ENCODE measurements at places on chromosomes 5 and 9. TPM values are rescaled to one million over a fixed set of nuclear protein-coding genes. Genes with fewer than 3 reads are reported as not detected.

DNA sequence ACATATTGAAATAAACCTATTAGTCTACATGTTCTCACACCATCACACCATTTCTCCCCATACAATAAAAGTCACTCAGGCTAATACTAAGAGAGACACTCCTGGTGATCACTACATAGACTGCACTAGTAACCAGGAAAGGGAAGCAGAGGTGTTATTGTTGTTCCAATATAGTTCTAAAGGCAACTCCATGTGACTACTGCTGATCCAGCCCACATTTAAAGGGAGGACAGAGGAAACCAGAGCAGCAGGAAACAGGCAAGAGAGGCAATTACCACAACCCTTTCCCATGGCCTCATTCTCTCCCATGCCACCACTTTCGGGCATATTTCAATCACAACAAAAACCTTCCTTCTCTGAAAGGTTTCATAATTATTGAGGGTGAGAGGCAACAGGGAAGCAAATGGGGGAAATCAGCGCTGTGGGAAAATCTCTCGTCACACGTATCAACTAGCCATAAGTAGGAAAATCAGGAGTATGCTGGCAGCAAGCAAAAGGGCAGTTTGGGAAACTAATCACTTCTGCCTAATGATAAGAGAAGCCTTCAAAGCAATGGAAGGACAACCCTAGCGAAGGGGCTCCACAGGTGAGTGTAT is 1.8 kb downstream of the UBAP2 start:
- peaks cover 17% of the 10 kb centered on the region for H3K4me1 ChIP-seq
- H3K36me3 ChIP-seq, result no peaks in the 10 kb centered on the region
- no peak overlapping the region for H3K27ac ChIP-seq
- peak overlapping the region; percentile 82 for H3K4me3 ChIP-seq

DNA sequence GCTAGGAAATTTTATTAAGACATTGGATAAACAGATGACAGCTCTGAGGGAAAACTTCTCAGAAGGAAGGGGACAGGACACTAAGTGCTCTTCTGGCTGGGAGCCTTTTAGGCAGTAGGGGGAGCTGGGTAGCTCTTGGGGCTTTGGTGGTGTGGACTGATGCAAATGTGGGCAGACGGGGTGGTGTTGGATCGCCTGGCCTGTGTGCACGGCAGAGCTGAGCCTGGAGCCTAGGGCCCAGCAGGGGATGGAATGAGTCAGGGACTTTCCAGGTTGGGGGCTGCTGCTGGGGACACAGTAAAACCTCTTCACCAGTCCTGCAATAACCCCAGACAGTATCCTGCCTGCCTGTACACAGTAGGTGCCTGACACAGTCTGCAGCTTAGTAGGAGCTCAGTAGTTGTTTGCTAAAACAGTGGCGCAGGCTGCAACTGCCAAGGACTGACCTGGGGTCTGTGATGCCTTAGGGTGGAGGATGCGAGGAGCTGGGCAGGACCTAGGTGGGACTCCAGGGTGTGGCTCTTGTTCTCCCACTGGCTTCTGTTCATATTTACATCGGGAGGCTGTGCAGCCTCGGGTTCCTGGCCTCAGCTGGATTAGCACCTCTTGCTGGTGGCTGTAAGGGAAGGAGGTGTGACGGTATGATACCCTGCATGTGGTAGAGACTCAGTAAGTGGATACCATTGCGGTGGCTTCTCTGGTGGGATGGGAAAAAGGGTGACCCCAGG is 83.8 kb downstream of the DAB2IP start:
- no peaks in the 10 kb centered on the region for H3K27me3 ChIP-seq
- H3K27ac ChIP-seq, result no peak overlapping the region
- peak; percentile 79 for DNase-seq
- no peak overlapping the region for H3K4me3 ChIP-seq
- no peaks in the 10 kb centered on the region for H3K36me3 ChIP-seq

The STK32A gene
- total RNA-seq, result 1.3 TPM

The GLRA1 gene
- total RNA-seq, result not detected

The CCL19 gene
- total RNA-seq, result not detected

DNA sequence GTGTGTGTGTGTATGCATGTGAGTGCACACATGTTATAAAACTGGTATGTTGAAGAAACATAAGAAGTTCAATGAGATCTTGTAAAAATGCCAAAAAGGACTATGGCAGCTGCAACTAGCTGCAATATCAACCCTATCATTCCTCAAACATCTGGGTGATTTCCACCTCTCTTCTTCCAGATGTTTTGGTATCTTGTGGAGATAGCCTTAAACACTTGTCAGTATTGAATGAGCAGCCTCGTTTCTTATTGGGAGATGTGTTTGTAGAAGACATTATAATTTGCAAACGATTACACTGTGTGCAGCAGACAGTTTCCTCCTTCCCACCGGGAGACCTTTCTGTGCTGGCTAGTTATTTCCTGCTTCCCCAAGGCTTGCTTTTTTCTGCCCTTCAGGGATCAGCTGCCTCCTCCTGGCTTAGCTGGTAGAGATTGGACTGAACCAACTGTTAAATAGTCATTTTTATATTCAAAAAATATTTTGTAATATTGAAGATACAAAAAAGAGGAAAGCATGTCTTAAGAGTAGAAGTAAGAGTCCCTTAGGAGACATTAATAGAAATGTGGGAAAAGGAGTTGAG is 168.4 kb upstream of the MPDZ start:
- H3K36me3 ChIP-seq, result no peaks in the 10 kb centered on the region
- no peak for DNase-seq
- no peak overlapping the region for H3K27ac ChIP-seq
- H3K4me3 ChIP-seq, result no peak overlapping the region

GRCh38 chr5:1789834-1790471 is 9.7 kb downstream of the MRPL36 start:
- H3K36me3 ChIP-seq, result no peaks in the 10 kb centered on the region
- H3K27me3 ChIP-seq, result no peaks in the 10 kb centered on the region
- H3K4me3 ChIP-seq, result peak overlapping the region; percentile 53
- H3K27ac ChIP-seq, result peak overlapping the region; percentile 66
- peak; percentile 84 for DNase-seq

GRCh38 chr5:109326919-109327318 is 82.9 kb downstream of the PJA2 start:
- no peaks in the 10 kb centered on the region for H3K36me3 ChIP-seq
- no peak overlapping the region for H3K4me3 ChIP-seq
- peaks cover 25% of the 10 kb centered on the region for H3K4me1 ChIP-seq
- no peak overlapping the region for H3K27ac ChIP-seq
- H3K27me3 ChIP-seq, result no peaks in the 10 kb centered on the region

The PRUNE2 gene
- total RNA-seq, result 6.8 TPM

DNA sequence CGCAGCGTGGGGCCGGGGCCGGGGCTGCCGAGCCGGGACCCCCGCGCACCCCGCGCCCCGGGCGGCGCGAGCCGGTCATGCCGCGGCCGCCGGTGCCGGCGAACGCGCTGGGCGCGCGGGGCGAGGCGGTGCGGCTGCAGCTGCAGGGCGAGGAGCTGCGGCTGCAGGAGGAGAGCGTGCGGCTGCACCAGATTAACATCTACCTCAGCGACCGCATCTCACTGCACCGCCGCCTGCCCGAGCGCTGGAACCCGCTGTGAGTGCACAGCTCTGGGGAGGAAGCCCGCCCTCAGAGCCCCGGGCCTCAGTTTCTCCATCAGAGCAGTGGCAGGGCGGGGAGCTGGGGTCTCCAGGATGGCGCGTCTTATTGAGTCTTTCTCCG is 335 bp downstream of the GALNT12 start:
- H3K27me3 ChIP-seq, result no peaks in the 10 kb centered on the region
- peak; percentile 55 for DNase-seq
- H3K4me1 ChIP-seq, result peaks cover 25% of the 10 kb centered on the region
- H3K36me3 ChIP-seq, result no peaks in the 10 kb centered on the region
- H3K4me3 ChIP-seq, result peak overlapping the region; percentile 78
- no peak overlapping the region for H3K27ac ChIP-seq

DNA sequence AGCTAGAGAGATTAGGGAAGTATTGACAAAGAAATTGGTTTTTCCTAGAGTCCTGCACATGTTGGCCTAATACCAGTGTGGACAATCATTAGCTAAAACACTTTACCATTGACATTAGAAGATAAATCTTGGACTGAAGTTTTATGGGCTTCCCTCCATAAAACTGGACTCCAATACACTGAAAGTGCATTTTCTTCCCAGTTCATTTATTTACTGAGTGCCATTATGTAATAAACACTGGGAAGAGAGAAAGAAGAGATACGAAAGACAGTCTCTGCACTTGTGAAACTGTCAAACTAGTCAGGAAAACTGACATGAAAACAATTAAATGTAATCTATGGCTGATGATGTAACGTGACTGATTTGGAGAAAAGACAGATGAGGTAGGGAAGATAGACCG is 539.3 kb downstream of the ZNF608 start:
- H3K4me3 ChIP-seq, result no peak overlapping the region
- H3K27me3 ChIP-seq, result no peaks in the 10 kb centered on the region
- DNase-seq, result no peak
- H3K27ac ChIP-seq, result no peak overlapping the region
- no peaks in the 10 kb centered on the region for H3K36me3 ChIP-seq

- no peaks in the 10 kb centered on the region for H3K36me3 ChIP-seq
- H3K27me3 ChIP-seq, result no peaks in the 10 kb centered on the region
- no peak for DNase-seq
- H3K4me1 ChIP-seq, result no peaks in the 10 kb centered on the region
Measured at GRCh38 chr9:107824556-107824955, 335.0 kb upstream of the KLF4 start.

DNA sequence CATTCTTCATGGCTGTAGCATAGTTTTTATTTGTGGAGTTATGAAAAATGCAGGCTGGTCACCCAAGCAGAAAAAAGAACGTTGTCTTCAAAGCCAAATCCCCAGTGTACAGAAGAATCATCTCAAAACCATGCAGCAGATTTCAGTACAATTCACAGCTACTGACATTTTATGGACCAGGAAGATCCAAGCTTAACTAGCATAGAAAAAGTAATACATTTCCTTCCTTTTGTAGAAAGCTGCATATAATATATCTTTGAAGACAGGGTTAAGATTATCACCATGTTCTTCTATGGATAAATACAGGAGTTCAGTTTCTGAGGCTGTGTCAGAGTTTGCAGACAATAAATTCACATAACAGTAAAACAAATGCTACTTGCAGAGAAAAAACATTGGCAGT is 1054.8 kb upstream of the C9orf72 start:
- H3K4me1 ChIP-seq, result no peaks in the 10 kb centered on the region
- no peak overlapping the region for H3K27ac ChIP-seq
- H3K27me3 ChIP-seq, result no peaks in the 10 kb centered on the region
- H3K36me3 ChIP-seq, result no peaks in the 10 kb centered on the region

DNA sequence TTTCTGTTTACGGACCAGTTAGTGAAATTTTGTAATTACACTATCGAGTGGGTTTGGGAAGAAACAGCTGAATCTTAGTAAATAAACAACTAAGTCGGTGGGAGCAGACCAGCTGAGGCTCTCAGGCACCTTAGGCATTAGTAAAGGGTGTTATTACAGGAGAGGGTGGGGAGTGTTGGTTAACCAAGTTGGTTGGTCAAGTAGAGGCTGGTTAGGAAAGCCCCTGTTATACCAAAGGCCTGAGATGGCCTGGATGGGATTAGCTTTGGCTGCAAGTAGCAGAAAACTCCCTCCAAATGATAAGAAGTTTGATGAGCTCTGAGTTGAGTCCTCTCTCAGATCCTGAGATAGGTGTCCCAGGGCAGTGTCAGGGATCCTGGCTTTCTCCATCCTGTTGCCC is 81.3 kb downstream of the PPARGC1B start:
- no peaks in the 10 kb centered on the region for H3K4me1 ChIP-seq
- no peak for DNase-seq
- H3K4me3 ChIP-seq, result no peak overlapping the region
- no peaks in the 10 kb centered on the region for H3K36me3 ChIP-seq

The CDO1 gene
- total RNA-seq, result 0.89 TPM

GRCh38 chr5:55222985-55223811 is 3.9 kb downstream of the MCIDAS start:
- H3K27me3 ChIP-seq, result peaks cover 89% of the 10 kb centered on the region
- H3K27ac ChIP-seq, result no peak overlapping the region
- H3K36me3 ChIP-seq, result no peaks in the 10 kb centered on the region
- no peak for DNase-seq
- H3K4me1 ChIP-seq, result no peaks in the 10 kb centered on the region

DNA sequence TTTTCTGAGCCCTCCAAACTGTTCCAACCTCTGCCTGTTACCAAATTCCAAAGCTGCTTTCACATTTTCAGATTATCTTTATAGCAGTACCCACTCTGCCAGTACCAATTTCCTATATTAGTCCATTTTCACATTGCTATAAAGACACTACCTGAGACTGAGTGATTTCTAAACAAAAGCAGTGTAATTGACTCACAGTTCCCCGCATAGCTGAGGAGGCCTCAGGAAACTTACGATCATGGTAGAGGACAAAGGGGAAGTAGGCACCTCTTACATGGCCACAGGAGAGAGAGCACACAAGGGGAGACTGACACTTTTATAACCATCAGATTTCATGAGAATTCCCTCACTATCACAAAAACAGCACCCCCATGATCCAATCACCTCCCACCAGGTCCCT is 105.0 kb downstream of the DTWD2 start:
- no peaks in the 10 kb centered on the region for H3K27me3 ChIP-seq
- H3K36me3 ChIP-seq, result no peaks in the 10 kb centered on the region
- DNase-seq, result no peak
- H3K4me3 ChIP-seq, result no peak overlapping the region
- H3K4me1 ChIP-seq, result no peaks in the 10 kb centered on the region

The CA9 gene
- 3.4 TPM for total RNA-seq

DNA sequence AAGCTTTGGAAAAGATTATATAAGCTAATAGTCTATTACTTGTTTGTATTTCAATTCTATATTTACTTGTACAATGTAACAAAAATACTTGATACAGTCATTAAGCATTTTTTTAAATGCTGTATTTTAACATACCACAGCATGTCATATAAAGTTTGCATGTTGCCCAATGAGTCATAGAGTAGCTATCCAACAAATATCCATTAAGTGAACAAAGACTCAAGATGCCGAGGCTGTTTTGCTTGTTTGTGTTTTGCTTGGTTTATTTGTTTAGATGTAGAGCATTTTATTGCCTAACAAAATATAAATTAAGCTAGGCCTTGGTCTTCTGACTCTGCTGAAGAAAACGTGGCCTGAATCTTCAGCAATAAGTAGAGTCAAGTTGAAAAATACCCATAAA is 1584.3 kb upstream of the NUDT12 start:
- H3K27me3 ChIP-seq, result no peaks in the 10 kb centered on the region
- no peaks in the 10 kb centered on the region for H3K4me1 ChIP-seq
- H3K36me3 ChIP-seq, result no peaks in the 10 kb centered on the region
- no peak for DNase-seq
